KBM-7 (cell line): ENCODE measurements at places on chromosomes 11 and 22.

GRCh38 chr11:61955422-61956135, 5.4 kb downstream of the BEST1 start:
- DNase-seq: no peak

GRCh38 chr22:17590586-17590985, 27.3 kb downstream of the SLC25A18 start:
- no peak for DNase-seq

GRCh38 chr22:47486569-47487312, 724.3 kb downstream of the TBC1D22A start:
- no peak for DNase-seq

DNA sequence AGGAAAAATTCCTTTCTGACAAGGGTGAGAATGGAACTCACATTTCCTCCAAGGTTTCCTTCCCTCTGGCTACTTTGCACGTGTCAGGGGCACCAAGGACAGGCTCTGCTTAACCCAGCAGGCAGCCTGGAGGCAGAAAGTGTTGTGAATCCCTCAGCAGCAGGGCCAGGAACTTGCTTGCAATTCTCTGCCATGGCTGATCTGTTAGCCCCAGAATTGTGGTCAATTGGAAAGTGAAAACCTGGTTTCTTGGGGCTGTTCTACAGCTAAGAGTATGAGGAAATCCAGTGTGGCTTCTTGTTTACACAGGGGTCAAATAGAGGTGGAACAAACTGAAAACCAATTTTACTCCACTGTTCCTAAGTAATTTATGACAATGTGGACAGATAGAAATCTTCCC, 38.3 kb upstream of the CEP295 start:
- DNase-seq: no peak

DNA sequence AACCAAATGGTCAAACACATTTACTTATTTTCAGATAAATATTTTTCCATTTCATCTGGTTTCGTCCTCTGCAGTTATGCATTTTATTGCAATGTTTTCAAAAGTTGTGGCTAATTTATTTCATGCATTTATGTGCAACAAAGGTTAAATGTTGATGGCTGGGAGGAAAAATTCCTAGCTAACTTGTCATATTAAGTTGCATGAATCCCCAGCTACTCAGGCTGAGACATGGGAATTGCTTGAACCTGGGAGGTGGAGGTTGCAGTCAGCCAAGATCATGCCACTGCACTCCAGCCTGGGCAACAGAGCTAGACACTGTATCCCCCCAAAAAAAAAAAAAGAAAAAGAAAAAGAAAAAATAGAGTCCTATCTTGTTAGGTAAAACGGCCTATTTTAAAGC, 1862.4 kb upstream of the RAG2 start:
- DNase-seq: no peak

DNA sequence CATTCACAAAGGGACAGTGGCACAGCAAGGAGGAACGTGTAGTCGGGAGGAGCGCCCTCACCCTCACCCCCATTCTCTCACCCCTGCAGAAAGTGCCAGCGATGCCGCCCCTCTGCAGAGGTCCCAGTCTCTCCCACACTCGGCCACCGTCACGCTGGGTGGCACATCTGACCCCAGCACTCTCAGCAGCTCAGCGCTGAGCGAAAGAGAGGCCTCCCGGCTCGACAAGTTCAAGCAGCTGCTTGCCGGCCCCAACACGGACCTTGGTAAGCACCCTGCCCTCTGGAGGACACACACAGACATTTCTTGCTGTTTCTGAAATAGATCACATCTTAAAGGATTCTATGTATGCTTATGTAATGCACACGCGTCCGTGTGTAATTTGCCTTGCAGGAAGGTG, 34.9 kb downstream of the TBC1D22A start:
- peak; percentile 15 for DNase-seq

- peak; percentile 65 for DNase-seq
Measured at GRCh38 chr11:121451986-121452608, at the start of gene SORL1. SORL1 (plus strand) TSS chr11:121452314; CDS start chr11:121452332, 18 bp downstream.

- no peak for DNase-seq
Measured at GRCh38 chr11:13463779-13464290, 813 bp upstream of the BTBD10 start.

GRCh38 chr22:49272546-49273125, 555.0 kb downstream of the BRD1 start:
- DNase-seq: no peak

- no peak for DNase-seq
Measured at GRCh38 chr22:48803171-48803947, 1024.3 kb downstream of the BRD1 start.

- no peak for DNase-seq
Measured at GRCh38 chr11:110452720-110453119, 23.0 kb downstream of the FDX1 start.

DNA sequence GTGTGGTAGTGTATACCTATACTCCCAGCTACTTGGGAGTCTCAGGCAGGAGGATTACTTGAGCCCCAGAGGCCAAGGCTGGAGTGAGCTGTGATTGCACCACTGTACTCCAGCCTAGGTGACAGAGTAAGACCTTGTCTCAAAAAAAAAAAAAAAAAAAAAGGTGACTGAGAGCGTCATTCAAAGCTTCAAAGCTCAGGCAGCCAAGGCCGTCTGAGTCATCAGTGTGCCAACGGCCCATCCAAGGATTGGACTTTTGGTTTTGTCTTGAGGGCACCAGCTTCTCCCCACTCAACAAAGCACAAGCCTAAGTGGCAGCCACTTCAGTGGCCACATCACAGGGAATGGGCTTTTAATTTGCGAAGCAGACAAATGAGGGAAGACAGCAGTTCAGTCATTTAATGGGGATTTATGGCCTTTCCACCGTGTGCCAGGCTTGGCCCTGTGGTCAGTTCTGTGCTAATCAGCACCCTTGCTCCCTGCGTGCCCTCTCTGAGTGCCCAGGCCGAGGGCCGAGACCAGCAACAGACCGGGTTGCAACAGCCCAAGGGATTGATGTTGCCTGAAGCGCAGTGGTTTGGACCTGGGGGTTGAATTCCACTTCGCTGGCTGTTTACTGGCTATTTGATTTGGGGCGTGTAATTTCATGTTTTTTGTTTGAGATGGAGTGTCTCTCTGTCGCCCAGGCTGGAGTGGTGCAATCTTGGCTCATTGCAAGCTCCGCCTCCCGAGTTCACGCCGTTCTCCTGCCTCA, 30.2 kb upstream of the CRYBB3 start:
- no peak for DNase-seq

- DNase-seq: no peak
Measured at GRCh38 chr11:122423273-122423672, 232.2 kb upstream of the UBASH3B start.

DNA sequence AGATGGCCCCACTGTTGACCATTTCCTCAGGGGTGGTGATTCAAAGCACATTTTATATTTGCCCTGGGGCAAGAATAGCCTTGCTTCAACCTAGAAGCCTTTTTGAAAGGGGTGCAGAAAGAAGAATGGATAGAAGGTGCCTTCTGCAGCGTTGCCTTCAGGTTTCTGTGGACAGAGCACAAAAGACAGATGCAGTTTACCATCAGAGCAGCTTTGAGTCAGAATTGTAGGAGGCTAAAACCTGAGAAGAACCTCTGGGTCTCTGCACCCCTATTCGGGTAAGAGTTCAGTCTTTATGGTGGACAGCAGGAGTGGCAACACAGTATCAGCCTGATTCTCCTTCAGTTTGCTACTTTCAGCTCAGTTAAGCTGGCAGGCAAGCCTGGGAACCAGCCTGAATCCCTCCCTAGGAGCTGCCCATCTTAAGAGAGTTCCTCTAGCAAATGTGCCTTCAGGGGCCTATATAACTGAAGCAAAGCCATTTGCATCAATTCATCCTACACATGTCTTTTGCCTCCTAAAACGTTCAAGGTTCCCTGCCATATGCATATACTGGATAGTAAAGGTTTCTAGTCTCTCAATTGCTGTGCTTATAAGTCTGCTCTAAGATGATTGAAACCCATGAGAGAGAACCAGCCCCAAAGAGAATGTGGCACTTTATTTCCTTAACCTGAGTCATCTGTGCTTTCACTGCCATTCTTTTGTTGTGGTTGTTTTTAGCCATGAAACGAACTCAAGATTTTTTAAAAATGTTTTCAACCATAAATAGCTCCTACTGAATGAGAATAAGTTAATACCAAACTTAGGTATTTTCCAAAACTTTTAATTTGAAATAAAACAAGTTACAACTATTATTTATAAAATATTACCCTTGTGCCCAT, 123.0 kb downstream of the TRIM44 start:
- no peak for DNase-seq

DNA sequence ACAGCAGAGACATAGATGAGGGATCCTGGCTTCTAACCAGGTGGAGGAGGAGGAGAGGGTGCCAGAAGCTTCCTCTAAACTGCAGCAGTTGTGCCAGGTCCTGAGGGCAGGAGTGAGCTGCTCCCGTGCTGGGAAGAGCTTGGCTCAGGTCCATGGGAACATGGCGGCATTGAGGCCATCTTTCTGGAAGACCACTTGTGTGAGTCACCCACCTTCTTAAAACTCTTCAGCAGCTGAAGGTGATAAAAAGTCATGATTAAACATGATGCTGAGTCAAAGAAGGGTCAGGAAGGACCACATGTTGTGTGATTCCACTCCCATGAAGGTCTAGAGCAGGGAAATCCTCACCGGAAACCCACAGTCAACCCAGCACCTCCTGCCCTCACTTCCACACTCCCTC, 35.1 kb downstream of the LINC01488 start:
- no peak for DNase-seq

- no peak for DNase-seq
Measured at GRCh38 chr11:125072218-125072960, 9.3 kb downstream of the SLC37A2 start.

- no peak for DNase-seq
Measured at GRCh38 chr22:49206281-49206680, 621.4 kb downstream of the BRD1 start.

GRCh38 chr11:118251858-118252652, at the start of gene MPZL3:
MPZL3 (minus strand) TSS chr11:118252365; CDS start chr11:118252294, 71 bp downstream.
- peak; percentile 97 for DNase-seq

DNA sequence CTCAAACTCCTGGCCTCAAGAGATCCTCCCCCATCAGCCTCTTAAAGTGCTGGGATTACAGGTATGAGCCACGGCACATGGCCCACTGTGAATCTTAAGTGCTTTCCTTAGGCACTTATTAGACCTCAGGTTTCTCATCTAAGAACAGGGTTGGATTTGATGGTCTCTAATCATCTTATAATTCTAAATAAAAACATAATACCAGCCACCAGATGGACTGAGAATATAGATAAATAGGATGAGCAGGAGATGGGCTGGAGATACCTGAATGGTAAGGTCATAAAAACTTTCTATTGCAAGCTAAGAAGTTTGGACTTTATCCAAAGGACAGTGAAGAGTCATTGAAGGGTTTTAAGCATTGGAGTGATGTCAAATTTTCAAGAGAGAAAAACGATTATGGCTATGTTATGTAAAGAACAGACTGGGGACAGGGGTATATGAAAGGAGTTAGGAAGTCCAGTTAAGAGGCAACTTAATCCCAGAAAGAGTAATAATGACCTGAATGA, 85.2 kb downstream of the RELT start:
- no peak for DNase-seq

GRCh38 chr11:103013421-103013820, 57.9 kb upstream of the MMP13 start:
- DNase-seq: no peak

- peak; percentile 1 for DNase-seq
Measured at GRCh38 chr11:98834776-98835175, 186.0 kb upstream of the CNTN5 start.
